Stimulated activated CD8-positive, alpha-beta memory T cell treated with anti-CD3 and anti-CD28 coated beads, Interleukin-4, amount 100 ng/mL, for 48 hours (primary cell): ENCODE measurements at places on chromosomes 4 and X.

GRCh38 chr4:89563431-89563830 lies 255.8 kb upstream of the GPRIN3 start:
- DNase-seq: no peak

GRCh38 chr4:7511525-7511924 lies 76.8 kb upstream of the PSAPL1 start:
- no peak for DNase-seq

- DNase-seq: no peak
Measured at GRCh38 chr4:146478009-146478408, 43.7 kb downstream of the SLC10A7 start.

DNA sequence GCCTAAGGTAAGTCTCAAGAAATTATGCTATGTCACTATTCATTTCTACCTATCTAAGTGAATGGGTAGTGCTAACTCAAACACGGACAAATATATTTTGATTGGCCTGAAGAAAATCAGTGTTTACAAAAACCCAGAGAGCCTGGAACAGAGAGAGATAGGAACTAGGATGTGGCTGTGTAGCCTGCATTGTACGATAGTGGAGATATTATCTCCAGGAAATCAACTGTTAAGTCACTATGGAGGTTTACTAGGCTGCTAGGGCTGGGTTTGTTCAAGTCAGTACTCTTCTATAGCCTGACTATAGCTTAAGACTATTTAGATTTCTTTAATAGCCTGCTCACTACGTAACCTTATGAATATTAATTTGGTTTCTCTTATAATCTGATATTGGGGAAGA lies 127.9 kb downstream of the TACR3 start:
- DNase-seq: no peak

DNA sequence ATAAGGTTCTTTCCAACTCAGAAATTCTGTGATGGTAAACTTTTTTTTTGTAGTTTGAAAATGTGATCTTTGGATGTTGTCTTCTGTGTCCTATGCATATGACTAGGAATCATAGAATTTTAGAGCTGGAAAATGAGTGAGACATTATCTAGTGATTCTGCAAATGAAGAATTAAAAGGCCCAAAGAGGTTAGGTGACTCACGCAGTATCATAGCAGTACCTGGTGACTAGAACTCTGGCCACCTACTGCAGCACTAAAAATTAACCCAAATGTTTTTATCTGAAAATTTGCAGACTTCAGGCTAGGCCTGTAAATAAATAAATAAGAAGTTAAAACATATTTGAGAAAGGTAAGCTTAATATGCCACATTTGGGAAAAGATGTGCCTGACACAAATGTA lies 52.8 kb downstream of the NFKB1 start:
- no peak for DNase-seq

GRCh38 chr4:87669373-87669772 lies 19.3 kb downstream of the DMP1 start:
- no peak for DNase-seq

DNA sequence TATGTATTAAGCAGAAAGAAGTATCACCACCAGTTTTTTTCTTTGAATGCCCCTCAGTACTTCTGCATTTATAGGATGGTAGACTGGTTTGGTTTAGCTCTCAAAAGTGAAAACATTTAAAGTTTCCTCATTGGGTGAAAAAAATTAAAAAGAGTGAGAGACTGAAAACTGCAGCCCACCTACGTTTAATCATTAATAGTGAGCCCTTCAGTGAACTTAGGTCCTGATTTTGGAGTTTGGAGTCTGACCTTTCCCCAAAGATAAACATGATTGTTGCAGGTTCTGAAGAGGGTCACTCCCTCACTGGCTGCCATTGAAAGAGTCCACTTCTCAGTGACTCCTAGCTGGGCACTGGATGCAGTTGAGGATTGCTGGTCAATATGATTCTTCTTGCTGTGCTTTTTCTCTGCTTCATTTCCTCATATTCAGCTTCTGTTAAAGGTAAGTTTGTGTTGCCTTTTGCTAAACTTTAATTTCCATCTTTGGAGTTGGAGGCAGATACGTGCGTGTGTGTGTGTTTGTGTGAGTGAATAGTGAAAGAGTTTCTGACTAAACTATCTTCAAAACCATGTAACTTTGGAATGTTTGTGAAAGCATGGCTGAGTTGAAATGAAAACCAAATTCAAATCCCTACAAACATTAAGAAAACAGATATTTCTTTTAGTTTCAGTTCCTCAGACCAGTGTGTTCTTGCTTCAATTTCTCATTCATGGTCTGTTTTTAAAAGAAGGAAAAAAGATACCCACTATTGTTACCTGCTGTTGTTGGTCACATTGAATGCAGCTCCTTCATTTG lies at the start of gene MTTP:
MTTP (plus strand) TSS at position 295 of the 795 bp plus-strand sequence; CDS start at position 381, 86 bp downstream.
- DNase-seq: no peak

DNA sequence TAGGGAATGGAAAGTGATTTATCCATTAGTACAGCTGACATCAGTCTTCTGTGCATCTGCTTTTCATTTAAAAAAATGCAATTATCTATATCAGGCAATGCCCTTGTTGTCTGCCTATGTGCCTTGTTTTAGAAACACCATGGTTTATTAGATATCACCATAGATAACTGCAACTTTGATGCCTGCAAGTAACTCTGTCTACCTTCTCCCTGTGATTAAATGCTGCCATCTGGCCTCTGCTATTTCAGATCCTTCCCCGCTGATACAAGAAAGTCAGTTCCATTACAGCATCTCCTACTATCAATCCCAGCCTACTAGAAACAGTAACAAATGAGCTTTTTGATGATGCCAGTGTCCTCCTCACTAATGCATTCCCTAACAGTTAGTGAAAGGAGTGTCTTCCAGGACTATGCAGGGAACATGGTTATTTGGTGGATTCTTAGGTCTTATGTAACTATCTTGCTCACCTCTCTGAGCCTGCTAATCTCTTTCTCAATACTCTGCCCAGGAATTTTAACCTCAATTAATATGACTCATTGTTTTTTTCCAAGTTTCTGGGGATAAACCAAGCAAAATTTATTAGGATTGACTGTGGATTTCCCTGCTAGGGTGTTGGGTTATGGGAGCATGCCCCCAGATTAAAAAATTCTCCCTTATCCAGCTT lies 444.9 kb downstream of the RAPGEF2 start:
- DNase-seq: no peak

DNA sequence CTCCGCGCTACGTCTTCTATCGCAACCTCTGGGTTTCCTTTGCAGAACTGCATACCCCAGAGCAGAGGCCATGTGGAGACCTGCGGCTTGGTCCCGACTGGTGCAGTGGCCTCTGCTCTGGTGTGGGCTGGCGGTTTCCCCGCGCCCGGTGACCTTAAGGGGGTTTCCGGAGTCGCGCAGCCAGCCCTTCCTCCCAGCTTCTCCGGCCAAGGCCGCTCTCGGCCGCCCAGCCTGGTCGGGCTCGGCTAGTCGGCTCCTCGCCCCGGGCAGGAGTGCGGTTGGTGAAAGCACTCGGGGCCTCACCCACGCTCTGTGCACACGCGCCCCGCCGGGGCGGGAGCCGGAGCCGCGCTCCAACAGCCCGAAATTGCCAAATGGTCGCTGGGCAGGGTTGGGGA lies 84.9 kb downstream of the BCOR start:
- DNase-seq: peak; percentile 43

- DNase-seq: no peak
Measured at GRCh38 chr4:53644607-53645006, 53.3 kb upstream of the LNX1 start.

DNA sequence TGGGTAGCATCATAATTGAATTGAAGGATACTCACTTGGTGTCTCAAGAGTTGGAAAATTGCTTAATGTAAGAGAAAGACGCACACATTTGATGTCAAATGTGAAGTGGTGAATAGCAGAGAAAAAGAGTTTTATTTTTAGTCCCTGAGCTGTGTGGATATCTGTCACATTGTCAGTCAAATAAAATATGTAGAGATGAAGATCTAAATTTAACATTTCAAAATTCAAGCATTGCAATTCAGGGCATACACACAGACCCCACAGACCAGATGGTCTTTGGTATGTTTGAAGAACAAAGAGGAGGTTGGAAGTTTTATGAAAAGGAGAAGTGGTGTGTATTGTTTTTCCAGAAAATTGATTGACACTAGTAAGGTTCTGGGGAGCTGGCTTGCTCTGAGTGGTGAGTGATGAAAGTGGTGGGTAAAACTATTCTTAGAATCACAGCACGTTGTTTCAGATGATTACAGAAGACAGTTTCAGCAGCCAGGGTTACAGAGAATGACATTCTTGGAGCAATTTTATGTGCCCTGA lies 44.9 kb upstream of the BBS12 start:
- DNase-seq: no peak
